Non-pigmented ciliary epithelial cell (primary cell): ENCODE measurements at places on chromosomes 7 and 10.

DNA sequence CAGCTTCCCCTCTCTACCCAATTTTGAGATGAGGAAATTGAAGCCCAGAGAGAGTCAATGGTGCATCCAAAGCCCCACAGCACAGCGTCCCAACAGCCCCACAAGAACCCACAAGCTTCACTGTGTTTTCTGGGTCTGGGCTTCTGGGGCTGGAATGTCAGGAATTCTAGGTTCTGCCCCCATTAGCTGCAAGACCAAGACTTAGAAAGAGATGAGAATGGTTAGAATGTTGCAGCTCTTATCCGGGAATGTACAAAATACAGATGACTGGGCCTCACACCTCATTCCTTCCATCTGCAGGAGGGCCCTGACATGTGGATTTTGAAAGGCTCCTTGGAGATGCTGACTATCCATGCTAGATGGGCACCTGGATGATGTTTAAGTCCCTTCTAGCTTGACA, 6.0 kb upstream of the SGPL1 start:
- DNase-seq, result no peak

DNA sequence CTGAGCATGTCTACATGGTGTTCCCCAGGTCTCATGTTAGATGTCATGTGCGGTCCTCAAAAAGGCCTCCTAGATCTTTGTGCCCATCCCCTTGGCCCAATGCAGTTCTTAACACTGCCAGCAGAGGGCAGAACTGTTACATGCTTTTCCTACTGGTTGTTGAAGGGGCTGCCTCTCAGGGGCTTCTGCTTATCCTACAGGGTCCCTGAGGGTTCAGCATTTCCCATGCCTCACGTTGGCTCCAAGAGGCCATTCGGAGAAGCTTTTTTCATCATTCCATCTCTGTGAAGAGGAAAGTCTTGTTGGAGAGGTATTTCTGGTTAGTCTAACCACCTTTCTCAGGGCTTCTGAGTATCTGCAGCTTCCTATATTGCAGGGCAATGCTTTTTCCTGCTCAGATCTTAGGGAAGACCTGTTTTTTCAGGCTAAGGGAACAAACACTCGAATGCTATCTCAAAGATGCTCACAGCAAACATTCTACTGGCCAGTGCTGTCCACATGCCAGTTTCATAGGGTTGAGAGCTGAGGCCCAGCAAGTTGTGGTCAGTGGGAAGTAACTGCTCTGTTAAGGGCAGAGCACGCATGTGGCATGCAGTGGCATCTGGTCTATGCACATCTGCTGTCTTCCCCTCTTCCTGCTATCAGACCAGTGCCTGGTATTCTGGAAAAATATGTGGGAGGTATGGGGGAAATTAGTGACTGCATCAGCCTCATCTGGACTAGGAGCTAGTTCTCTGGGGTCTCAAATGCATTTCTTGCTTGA, 31.5 kb downstream of the MBL2 start:
- no peak for DNase-seq

DNA sequence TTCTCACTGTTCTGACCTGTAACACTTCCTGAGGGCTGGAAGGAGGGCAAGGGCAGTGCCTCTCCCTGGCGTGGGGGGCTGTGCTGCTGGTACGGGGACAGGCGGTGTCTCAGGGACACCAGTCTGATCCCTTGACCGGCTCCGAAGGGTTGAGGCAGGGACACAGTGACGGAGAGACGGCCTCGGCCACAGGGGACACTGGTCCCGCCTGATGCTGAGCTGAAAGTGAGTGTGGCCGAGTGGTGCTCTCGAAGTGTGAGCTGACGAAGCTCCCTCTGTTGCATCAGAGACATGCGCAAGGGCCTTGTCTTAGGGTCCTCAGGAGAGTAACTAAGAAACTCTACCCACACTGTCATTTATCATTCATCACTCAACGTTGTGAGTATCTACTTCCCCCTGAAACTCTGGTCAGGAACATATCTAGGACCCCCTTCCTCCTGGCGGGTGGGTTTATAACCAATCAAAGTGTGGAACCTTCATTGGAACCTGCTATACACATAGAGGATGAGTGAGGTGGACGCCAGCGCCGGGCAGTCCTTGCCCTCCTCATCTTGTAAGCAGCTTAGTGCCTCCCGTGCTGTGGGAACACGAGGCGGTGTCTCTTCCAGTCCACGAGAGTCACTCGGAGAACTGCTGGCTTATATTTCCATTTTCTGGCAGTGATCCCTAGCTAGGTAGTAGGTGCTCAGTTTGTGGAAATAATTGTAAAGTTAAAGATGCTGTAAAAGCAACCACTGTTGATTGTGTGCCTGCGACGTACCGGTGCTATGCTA, 283.1 kb downstream of the DNAJB6 start:
- no peak for DNase-seq

DNA sequence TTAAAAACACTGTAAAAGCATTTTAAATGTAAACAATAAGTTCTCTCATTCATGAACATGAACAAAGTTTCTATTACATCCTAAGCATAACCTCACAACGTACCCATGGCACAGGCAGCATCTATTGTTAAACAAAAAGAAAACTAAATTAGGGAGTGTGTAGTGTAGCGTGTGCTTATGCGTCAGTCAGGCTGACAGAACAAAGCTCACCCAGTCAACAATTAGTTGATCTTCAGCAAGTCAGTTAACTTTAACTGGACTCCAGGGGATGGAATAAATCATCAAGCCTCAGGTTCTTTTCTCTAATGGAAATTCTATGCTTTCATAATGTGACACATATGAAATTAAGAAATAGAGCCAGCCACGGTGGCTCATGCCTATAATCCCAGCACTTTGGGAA, 91.6 kb upstream of the ODAD2 start:
- DNase-seq, result no peak

GRCh38 chr7:104883248-104883717, 130.7 kb upstream of the KMT2E start:
- DNase-seq, result no peak

- DNase-seq, result no peak
These were observed 86.5 kb downstream of the TMEM178B start for GRCh38 chr7:141160246-141160860.

DNA sequence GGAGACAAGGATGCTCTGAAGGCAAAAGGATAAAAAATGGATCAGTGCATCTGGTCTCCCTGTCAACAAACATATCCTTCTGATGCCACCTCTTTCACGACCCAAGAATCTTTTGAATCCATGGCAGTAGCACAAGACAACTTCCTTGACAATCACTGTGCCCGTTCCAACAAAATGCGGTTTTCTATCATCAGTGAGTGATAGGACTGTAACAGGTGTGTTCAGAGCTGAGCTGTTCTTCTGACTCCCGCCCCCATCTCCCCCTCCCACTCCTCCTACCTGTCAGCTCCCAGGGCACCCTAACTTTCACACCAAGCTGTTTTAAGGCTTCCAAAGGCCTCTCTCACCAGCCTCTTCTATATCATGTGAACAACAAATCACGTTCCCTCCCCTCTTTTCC, 74.8 kb downstream of the PARD3 start:
- no peak for DNase-seq

DNA sequence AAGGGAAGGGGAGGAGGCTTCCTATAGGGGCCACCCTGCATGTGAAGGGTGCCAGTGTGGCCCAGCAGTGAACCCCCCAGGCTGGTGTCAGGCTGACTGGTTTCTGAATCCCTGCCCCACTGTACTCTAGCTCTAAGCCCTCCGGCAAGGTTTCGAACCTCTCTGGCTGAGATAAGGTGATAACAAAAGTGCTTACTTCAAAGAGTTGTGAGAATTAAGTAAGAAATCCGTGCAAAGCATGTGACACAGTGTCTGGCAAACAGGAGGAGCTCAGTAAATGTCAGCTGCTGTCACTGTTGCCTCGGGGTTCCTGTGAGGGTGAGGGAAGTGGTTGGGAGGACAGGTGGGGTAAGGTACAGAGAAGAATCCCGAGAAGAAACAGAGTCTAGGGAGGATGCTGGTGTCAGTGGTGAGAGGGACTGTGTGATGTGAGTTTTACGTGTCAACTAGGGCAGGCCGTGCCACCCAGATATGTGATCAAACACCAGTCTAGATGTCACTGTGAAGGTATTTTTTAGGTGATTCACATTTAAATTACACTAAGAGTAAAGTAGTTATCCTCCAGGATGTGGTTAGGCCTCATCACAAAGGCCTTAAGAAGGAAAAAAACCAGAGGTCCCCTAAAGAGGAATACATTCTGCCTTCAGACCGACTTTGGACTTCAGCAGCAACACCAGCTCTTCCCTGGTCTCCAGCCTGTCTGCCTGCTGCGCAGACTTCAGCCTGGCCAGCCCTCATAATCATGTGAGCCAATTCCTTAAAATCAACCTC, 64.4 kb downstream of the BPGM start:
- DNase-seq, result no peak

GRCh38 chr10:4596951-4597350, 229.1 kb upstream of the AKR1E2 start:
- no peak for DNase-seq
